Choroid plexus epithelial cell (primary cell): ENCODE measurements at places on chromosomes 1 and 21.

GRCh38 chr1:151048645-151049032 is 1.1 kb downstream of the C1orf56 start:
- DNase-seq, result no peak

DNA sequence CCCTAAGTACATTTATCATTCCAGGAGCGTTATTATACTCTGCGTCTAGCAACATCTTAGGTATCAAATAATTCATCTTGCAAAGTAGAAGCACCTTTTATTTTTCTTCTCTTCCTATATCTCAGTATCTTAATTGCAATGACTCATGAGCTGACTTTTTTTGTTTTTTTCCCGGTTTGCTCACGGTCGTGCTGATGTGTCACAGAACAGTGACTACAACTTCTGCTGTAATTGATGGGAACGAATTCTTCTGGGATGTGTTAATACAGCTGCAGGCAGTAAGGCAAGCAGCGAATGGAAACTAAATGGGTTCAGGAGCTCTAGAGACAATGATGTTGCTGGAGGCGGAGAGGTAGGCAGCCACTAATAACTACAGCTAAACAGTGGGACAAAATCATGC is 89.8 kb upstream of the TMPRSS15 start:
- DNase-seq, result peak; percentile 27

GRCh38 chr1:153374071-153374470 is 1.4 kb downstream of the S100A12 start:
- no peak for DNase-seq

GRCh38 chr1:201026234-201026633 is 2.7 kb upstream of the KIF21B start:
- no peak for DNase-seq

DNA sequence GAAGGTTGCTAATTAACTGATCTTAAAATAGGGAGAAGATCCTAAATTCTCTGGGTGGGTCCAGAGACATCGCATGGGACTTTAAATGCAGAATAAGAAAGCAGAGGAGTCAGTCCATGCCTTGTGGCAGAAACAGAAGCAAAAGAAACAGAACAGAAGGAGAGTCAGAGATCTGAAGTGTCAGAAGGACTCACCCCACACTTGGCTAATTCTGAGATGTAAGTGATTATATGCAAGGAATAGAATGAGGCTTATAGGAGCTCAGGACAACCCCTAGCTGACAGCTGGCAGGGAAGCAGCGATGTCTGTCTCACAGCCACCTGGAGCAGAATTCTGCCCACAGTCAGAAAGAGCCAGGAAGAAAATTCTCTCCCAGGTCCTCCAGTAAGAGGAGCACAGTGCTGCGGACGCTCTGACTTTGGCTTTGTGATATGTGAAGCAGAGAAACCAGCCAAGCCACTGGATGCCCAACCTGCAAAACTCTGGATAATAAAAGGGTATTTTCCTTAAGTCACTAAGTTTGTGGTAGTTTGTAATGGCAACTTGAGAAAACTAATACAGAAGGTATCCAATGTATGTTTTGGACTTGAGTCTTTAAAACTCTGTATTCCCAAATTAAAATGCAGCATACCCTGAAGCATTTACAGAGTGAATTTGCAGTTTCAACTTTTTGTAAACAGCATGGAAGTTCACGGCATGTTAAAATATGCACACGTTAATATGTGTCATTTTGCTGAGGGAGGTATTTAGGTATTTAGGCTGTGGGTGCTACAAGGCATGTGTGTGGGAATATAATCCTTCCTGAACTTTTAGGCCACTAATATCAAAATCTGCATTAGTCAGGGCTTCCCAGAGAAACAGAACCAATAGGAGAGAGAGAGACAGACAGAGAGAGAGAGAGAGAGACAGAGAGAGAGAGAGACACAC is 388.5 kb downstream of the PCP4 start:
- no peak for DNase-seq

GRCh38 chr1:63200676-63201075 is 121.7 kb upstream of the FOXD3 start:
- no peak for DNase-seq

GRCh38 chr1:109650609-109651008 is 5.3 kb upstream of the GSTM4 start:
- DNase-seq, result no peak

- DNase-seq, result no peak
Observed at GRCh38 chr1:17117451-17118265, 1.6 kb downstream of the PADI2 start.
